SK-N-SH (cell line): ENCODE measurements at places on chromosomes 3 and 15. TPM values are rescaled to one million over a fixed set of nuclear protein-coding genes. Genes with fewer than 3 reads are reported as not detected.

The GJD2 gene
- not detected in 2 replicates for polyA plus RNA-seq

The SLC6A1 gene
- polyA plus RNA-seq = not detected in 2 replicates

The NPAP1 gene
- polyA plus RNA-seq = under 0.01 TPM in 1 of 2 replicates, not detected in the other

The CAMKV gene
- 0.53 and 1.7 TPM in 2 replicates for polyA plus RNA-seq

The ATG3 gene
- 38.8 and 39.7 TPM in 2 replicates for polyA plus RNA-seq

The ACP3 gene
- 0.19 and 0.30 TPM in 2 replicates for polyA plus RNA-seq

The CLDN16 gene
- polyA plus RNA-seq = 0.02 TPM in 2 replicates

The PEX5L gene
- not detected in 2 replicates for polyA plus RNA-seq

The TMC3 gene
- not detected in 2 replicates for polyA plus RNA-seq

The MST1R gene
- 0.23 and 0.36 TPM in 2 replicates for polyA plus RNA-seq

GRCh38 chr3:123805504-123805903, 78.6 kb downstream of the MYLK start:
- H3K27ac ChIP-seq = peak overlapping the region; percentile 24; the same call in 1 of the 2 replicates
- no peak for DNase-seq
- peaks cover 47% of the 10 kb centered on the region; the same call in 1 of the 2 replicates for H3K36me3 ChIP-seq

GRCh38 chr3:119352863-119353527, 58.8 kb downstream of the ARHGAP31 start:
- DNase-seq = no peak
- H3K27me3 ChIP-seq = no peaks in the 10 kb centered on the region
- H3K36me3 ChIP-seq = no peaks in the 10 kb centered on the region; the same call in 1 of the 2 replicates
- no peak overlapping the region for H3K4me3 ChIP-seq
- H3K27ac ChIP-seq = peak overlapping the region; percentile 47

- no peak for DNase-seq
- H3K27me3 ChIP-seq = peaks cover 7% of the 10 kb centered on the region; the same call in 1 of the 2 replicates
- H3K36me3 ChIP-seq = no peaks in the 10 kb centered on the region
- no peaks in the 10 kb centered on the region; the same call in 1 of the 2 replicates for H3K4me1 ChIP-seq
- H3K4me3 ChIP-seq = no peak overlapping the region
- H3K27ac ChIP-seq = no peak overlapping the region
These were observed 42.9 kb downstream of the HAPLN3 start for GRCh38 chr15:88852476-88852875.

- H3K36me3 ChIP-seq = no peaks in the 10 kb centered on the region
- no peak overlapping the region for H3K4me3 ChIP-seq
- H3K27ac ChIP-seq = no peak overlapping the region
- no peaks in the 10 kb centered on the region for H3K27me3 ChIP-seq
- H3K4me1 ChIP-seq = no peaks in the 10 kb centered on the region
- DNase-seq = no peak
These were observed 76.1 kb upstream of the CMSS1 start for GRCh38 chr3:99741588-99741987.

GRCh38 chr3:112751061-112751460, 95.6 kb downstream of the CD200R1L start:
- no peak overlapping the region for H3K4me3 ChIP-seq
- no peaks in the 10 kb centered on the region for H3K27me3 ChIP-seq
- H3K36me3 ChIP-seq = no peaks in the 10 kb centered on the region
- no peak for DNase-seq
- no peaks in the 10 kb centered on the region for H3K4me1 ChIP-seq

GRCh38 chr15:64070965-64071851, 22.4 kb downstream of the CIAO2A start:
- no peaks in the 10 kb centered on the region for H3K4me1 ChIP-seq
- H3K27me3 ChIP-seq = no peaks in the 10 kb centered on the region
- no peak overlapping the region for H3K4me3 ChIP-seq
- H3K36me3 ChIP-seq = peaks cover 30% of the 10 kb centered on the region
- H3K27ac ChIP-seq = peak overlapping the region; percentile 7; the same call in 1 of the 2 replicates

DNA sequence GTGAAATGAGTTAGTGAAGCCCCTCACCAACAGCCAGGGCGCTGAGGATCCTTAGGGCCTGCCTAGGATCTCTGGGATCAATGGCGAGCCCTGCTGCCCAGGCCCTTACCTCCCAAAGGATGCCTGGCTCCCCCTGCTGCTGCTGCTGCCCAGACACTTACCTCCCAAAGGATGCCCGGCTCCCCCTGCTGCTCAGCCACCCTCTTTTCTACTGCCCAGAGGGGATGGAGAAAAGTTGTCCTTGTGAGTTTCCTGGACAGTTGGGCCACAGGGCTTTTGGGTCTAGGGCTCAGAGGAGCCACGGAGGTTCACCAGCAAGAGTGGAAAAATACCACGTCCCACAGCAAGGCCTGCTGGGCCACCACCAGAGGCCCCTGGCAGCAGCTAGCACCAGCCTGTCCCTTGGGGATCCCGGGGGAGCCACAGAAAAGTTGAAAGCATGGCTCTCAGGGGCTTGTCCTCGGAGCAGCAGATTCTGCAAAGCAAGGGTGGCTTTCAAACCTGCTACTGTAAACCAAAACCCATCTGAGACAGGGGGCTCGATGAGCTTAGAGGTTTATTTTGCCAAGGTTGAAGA, 59.4 kb downstream of the SLC6A6 start:
- peaks cover 9% of the 10 kb centered on the region; the same call in 1 of the 2 replicates for H3K4me1 ChIP-seq
- H3K27ac ChIP-seq = peak overlapping the region; percentile 76; the same call in 1 of the 2 replicates
- peak; percentile 86 for DNase-seq
- no peaks in the 10 kb centered on the region for H3K27me3 ChIP-seq
- H3K36me3 ChIP-seq = peaks cover 26% of the 10 kb centered on the region; the same call in 1 of the 2 replicates
- H3K4me3 ChIP-seq = no peak overlapping the region

GRCh38 chr15:96186105-96186504, 144.4 kb upstream of the NR2F2 start:
- no peaks in the 10 kb centered on the region for H3K27me3 ChIP-seq
- H3K27ac ChIP-seq = no peak overlapping the region
- H3K36me3 ChIP-seq = no peaks in the 10 kb centered on the region
- DNase-seq = no peak

DNA sequence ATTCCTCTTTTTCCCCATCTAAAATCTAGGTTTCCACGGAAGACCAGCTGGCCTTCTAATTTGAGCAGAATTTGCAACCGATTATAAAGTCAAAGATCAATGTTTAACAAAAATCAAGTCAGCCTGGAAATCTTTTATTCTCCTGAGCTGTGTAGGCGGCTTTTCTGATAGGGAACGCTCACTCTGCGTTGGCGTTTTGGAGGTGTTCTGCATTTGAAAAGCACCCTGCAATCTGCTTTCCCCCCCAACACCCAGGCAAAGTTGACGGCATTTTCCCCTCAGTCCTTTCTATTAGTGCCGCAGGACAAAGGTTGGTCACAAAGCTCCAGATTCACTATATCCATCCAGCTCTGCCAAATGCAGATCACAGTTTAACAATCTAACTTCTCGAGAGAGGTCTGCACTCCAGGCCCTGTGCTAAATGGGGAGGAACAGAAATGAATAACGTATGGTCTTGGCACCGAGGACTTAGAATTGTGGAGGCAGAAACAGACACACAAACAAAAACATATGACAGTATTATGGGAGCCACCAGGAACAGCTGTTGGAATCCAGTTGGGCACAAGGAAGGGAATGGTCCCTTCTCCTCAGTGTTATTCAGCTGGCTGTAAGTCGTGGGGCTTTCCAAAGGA, 50.4 kb upstream of the LARS2 start:
- no peak overlapping the region for H3K4me3 ChIP-seq
- H3K27me3 ChIP-seq = peaks cover 6% of the 10 kb centered on the region; the same call in 1 of the 2 replicates
- peak; percentile 65 for DNase-seq
- peaks cover 14% of the 10 kb centered on the region for H3K4me1 ChIP-seq

DNA sequence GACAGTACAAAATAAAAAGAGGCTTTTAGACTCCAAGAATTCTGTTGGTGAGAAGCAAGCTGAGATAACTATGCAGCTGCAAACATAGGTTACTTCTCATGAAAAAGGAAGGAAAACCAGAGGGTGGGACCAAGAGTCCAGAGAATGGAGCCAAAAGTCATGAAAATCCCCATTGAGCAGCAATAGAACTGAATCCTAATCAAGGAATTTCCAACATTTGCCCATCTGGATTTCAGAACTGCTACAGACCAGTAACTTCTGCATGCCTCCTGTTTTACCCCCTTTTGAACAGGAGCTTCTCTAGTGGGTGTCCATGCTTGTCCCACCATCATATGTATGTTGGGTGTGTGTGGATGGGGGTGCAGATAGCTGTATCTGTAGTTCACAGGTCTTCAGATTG, 33.6 kb upstream of the BNC1 start:
- no peak overlapping the region for H3K4me3 ChIP-seq
- no peaks in the 10 kb centered on the region for H3K4me1 ChIP-seq
- no peaks in the 10 kb centered on the region; the same call in 1 of the 2 replicates for H3K27me3 ChIP-seq
- no peak for DNase-seq
- H3K36me3 ChIP-seq = no peaks in the 10 kb centered on the region

DNA sequence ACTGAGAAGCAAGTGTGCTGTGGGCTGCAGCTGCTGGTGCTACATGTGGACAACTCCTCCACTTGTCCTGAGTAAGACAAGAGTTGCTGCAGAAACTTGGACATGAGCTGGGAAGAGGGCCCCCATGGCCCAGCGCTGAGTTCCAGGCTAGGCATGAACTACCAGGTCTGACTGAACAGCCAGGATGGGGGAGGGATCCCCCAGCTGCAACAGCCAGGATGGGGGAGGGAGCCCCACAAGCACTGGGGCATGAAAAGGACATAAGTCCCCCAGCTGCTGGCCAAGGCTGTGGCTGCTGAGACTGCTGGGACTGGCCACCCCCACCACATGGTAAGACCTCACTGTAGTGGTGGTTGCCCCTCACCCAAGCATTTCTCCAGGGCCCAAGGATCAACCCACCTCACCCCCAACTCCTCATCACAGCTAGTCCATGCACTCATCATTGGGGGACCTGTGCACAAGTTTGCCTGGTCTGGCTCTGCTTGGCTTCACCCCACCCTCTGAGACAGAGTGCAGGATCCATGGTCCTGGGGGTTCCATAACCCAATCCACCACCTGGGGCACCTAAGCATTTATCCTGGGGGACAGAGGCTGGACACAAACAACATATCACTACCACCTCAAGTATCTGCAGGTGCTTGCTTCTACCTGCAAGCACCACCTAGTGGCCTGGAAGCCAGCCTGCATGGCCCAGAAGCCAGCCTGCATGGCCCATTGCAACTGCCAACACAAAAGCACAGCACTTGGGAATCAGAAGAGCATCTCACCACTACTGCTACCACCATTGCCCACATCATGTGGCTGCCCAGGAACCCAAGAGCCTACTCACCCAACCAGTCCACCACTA, 84.5 kb upstream of the STT3B start:
- H3K4me1 ChIP-seq = no peaks in the 10 kb centered on the region
- H3K27me3 ChIP-seq = no peaks in the 10 kb centered on the region
- no peaks in the 10 kb centered on the region for H3K36me3 ChIP-seq

DNA sequence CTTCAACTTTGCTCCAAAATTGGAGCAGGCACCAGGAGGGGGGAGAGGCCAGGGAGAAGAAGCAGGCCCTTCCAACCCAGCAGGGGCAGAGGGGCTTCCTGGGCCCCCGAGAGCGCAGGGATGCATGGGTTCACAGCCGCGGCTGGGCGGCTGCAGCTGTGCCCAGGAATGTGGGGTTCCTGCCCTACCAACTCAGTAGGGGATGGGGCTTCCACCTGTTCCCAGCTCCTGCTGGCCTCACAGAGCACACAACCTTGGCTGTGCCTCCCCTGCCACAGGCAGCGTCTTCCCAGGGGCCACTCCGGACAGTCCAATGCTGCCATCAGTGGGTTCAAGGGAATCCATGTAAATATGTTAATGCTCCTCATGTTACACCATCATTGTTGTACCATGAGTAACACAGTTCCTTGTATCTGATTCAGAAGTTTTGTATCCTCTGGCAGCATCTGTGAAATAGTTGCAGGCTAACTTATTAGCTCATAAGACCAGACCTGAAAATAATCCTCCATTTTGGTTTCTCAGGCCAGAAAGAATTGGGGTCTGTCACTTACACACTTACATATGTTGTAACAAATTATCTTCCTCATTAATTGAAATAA, 12.1 kb upstream of the SIAH2 start:
- no peaks in the 10 kb centered on the region for H3K36me3 ChIP-seq
- DNase-seq = no peak
- no peak overlapping the region for H3K27ac ChIP-seq
- no peak overlapping the region for H3K4me3 ChIP-seq
- H3K27me3 ChIP-seq = no peaks in the 10 kb centered on the region

- peak; percentile 17 for DNase-seq
- no peak overlapping the region for H3K4me3 ChIP-seq
- peaks cover 6% of the 10 kb centered on the region; the same call in 1 of the 2 replicates for H3K4me1 ChIP-seq
- no peak overlapping the region for H3K27ac ChIP-seq
These were observed 16.4 kb downstream of the CHST13 start for GRCh38 chr3:126540342-126540849.

DNA sequence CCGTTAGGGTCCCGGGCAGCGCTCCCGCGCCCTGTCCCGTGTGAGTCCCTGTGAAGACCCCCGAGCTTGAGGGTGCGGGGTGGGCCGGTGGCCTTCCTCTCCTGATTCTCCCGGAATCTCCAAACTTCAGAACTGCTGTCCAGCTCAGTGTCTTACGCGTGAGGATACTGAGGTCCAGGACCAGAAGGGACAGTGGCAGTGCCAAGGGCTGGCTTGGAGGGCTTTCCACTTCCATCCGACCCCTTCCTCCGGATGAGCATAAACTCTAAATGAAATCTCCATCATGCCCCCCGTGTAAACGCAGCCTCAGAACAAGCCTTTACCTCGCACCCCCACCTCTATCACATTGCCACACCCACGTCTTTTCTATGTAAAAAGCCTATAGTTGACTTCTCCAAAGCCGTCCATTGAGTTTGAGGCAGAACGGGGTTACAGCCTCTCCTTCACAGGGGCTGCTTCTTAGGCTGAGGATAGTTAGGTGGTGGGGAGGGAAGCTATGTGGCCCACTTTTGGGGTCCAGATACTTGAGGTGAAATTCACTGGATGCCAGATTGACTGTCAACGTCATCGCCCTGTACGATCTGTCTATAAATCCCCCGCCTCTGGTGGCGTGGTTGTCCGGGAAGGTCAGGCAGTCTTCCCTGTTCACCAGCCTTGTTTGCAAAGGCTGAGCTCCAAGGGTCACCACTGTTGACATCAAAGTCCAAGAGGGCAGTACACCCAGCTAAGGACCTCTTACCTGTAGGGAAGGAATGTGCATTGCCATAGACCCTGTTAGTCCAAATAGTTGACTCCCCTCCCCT, 1.1 kb downstream of the EDEM1 start:
- peaks cover 3% of the 10 kb centered on the region for H3K36me3 ChIP-seq
- peak overlapping the region; percentile 76; the same call in 1 of the 2 replicates for H3K27ac ChIP-seq
- H3K4me3 ChIP-seq = peak overlapping the region; percentile 94
- H3K4me1 ChIP-seq = peaks cover 10% of the 10 kb centered on the region; the same call in 1 of the 2 replicates
- DNase-seq = peak; percentile 41

DNA sequence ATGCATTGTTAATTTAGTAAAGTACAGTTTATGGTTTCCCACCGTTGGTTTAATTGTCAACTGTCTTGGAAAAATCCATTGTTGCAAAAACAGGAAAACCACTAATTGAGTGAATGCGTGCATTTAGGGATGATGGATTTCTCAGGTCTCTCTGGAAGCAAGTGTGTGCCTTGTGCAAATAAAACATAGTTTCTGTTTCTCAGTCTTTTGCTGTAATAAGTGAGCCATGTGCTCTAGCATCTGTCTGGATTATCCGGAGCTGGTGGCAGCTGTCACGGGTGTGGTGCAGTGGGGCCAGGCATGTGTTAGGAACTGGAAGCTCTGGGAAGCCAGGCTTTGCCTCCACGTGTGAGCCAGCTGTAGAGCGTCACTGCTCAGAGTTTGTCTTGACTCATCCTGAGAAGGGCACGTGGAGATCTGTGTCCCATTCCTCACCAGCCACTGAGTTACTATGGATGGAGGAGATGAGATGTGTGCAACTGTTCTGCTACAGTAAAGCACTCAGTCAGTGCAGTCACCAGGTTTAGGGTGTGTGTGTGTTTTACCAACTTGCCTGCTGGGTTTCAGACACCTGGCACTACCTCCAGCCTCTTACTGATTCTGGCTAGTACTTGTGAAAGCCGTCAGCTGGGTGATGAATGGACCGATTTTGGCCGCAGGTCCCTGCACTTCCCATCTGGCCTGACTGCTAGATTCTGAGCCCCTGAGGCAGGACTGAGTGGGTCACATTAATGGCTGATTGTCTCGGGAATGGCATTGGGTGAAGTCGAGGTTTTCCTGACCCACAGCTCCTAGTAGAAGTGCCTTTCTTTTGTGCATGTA, 7.2 kb downstream of the APBA2 start:
- no peak for DNase-seq
- no peaks in the 10 kb centered on the region for H3K36me3 ChIP-seq
- H3K27ac ChIP-seq = no peak overlapping the region
